Dorsolateral prefrontal cortex (tissue), 122 donors: ENCODE measurements at places on chromosomes 12 and 14. TPM values are rescaled to one million over a fixed set of nuclear protein-coding genes. Genes with fewer than 3 reads are reported as not detected.
A peak's percentile ranks its signal among the peaks of the same experiment; 100 is the strongest.

Gene EIF2B1
- total RNA-seq: 46.0 TPM

Gene GARIN6
- not detected for total RNA-seq

DNA sequence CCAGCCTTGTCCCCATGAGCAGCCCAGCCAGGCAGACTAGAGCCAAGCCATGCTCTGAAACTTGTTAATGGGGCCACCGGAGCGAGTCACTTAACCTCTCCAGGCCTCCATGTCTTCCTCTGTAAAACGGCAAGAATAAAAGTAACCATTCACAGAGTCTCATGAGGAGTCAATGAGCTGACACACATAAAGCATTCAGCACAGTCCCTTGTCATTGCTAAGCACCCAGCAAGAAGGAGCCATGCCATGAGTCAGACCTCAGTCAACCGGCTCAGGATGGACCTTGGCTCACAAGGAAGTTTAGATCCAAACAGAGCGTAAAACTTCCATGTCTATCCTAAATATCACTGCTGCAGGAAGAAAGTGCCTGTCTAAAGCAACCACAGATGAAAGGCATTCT is 10.6 kb downstream of the FICD start:
- no peak for DNase-seq

Gene CARMIL3
- total RNA-seq: 7.0 TPM

DNA sequence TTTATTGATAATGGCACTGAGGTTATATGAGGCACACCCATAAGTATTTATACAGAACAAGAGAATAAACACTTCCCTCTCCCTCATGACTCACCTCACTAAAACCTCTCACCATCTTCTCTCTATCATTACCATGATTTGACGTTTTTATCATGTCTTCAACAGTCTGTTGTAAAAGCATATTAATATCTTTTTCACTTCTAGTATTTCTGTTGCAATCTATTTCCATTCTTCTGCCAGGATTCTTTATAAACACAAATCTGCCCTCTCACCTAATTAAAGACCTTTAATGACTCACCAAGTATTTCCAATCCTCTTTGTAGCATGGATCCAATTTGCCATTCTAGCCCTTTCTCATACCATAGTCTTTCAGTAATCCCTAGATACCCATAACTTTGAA is 527.7 kb downstream of the SLC16A7 start:
- DNase-seq: no peak

Gene MYF5
- total RNA-seq: not detected

DNA sequence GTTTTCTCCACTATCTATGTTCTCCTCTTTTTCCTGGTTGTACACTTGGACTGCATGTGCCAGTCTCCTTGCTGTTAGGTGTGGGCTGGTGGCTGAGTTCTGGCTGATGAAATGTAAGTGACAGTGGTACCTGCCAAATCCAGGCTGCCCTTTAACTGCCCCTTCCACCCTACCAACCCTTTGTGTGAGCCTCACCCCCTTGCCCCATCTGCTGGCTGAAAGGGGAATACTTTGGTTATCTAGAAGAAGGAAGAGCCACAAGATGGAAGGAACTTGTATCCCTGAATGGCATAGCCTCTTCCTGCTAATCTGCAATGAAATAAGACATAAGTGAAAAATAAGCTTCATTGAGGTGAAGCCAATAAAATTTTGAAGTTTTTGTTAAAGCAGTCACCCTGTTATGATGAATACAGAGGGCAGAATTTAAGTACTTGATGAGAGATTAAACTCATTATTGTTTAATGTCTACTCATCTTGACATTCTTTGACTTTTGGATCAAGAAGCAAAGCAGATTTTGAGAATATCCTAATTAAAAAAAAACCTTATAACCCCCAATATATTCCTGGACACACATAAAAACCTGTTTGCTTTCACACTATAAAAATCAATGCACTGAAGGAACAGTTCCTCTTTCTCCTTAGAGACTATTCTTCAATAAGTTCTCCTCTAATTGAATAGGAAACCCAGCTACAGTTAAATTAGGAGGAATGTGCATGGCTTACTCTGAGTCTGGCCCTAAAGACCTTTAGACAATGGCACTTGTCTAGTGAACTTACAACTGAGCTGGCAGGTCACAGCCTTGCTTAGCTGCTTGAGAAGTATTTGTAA is 262.6 kb upstream of the BTG1 start:
- DNase-seq: no peak

DNA sequence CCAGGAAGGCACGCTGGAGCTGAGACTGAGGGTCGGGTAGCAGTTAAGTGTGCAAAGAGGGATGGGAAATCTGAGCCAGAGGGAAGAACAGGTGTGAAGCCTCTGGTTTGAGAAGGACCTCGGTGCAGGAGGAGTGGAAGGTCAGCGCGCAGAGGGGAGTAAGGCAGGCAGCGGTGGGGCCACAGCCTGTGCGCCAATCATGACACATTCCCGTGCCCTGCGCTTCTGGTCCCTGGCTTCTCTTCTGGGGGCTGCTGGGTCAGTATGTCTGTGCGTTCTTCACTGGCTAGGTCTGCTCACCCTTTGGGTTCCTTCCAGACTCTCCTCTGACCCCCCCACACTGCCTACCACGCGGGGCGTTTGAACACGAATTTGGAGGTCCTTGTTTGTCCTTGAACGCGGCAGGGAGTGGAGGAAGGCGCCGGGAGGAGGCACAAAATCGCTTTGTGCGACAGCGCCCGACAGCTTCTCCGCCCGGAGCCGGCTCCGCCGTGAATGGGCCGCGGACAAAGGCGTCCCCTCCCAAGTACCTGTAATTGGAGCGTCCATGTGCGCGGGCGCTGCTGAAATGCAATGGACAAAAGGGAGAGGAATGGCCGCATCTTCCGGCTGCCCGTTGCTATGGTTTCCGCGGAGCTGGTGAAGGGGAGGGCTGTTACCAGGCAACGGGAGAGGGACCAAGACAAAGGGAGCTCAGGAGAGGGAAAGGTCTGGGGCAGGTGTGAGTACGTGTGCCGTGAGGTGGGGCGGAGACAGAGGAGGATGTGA is 207.2 kb upstream of the SRRM4 start:
- peak; percentile 81 for DNase-seq

Gene AGAP2
- 245 TPM for total RNA-seq

Gene DEPDC4
- total RNA-seq: 3.7 TPM

Gene GPR84
- total RNA-seq: 0.44 TPM

DNA sequence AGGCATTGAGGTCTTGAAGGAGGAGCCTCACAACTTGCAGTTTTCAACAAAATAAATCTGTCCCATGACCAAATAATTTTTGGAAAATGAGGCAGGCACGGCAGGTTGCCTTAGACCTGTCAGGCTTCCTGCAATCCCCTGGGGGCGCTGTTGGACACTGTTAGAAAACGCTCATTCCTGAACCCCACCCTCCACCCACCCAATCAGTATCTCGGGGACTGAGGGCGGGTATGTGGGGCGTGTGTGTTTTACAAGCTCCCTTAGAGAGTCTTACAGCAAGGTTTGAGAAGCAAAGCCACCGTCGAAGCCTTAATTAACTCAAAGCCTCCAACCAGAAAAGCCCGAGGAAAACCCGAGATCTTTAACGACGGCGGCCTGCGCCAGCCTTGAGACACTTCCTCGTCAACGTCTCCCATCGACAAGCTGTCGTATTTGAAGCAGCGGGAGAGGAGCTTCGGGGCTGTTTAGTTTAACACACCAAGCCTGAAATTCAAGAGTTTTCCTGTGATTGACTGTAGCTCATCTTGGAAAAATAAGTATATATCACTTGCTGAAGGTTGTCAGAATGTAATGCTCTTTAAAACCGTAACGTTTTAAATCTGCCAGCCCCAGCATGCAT is 123.0 kb downstream of the GLT1D1 start:
- peak; percentile 56 for DNase-seq

Gene PLEKHG7
- not detected for total RNA-seq

- no peak for DNase-seq
These were observed 92.2 kb downstream of the CACNA1C start for GRCh38 chr12:2144951-2145350.

GRCh38 chr12:25280082-25280481 is 29.4 kb upstream of the KRAS start:
- no peak for DNase-seq

DNA sequence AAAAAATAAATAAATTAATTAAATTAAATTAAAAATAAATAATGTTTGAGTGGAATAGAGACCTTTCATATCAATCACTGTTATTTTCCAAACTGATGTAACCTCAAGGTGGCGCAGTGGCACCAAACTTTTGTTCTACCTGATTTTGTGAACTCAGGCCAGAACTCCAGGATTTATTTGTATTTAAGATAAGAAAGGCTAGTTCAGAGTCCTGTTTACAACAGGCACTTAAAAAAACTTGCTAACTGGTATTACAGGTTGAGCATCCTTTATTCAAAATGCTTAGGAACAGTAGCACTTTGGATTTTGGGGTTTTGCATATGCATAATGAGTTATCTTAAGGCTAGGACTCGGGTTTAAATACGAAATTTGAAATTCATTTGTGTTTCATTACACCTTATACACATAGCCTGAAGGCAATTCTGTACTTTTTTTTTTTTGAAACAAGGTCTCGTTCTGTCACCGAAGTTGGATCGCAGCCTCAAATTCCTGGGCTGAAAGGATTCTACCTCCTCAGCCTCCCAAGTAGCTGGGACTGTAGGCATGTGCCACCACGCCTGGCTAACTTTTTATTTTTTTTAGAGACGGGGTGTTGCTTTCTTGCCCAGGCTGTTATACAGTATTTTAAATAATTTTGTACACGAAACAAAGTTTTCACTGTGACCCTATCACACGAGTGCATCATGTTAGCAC is 32.4 kb downstream of the YY1 start:
- DNase-seq: no peak

- no peak for DNase-seq
These were observed 27.7 kb downstream of the FUT8 start for GRCh38 chr14:65440230-65440629.

DNA sequence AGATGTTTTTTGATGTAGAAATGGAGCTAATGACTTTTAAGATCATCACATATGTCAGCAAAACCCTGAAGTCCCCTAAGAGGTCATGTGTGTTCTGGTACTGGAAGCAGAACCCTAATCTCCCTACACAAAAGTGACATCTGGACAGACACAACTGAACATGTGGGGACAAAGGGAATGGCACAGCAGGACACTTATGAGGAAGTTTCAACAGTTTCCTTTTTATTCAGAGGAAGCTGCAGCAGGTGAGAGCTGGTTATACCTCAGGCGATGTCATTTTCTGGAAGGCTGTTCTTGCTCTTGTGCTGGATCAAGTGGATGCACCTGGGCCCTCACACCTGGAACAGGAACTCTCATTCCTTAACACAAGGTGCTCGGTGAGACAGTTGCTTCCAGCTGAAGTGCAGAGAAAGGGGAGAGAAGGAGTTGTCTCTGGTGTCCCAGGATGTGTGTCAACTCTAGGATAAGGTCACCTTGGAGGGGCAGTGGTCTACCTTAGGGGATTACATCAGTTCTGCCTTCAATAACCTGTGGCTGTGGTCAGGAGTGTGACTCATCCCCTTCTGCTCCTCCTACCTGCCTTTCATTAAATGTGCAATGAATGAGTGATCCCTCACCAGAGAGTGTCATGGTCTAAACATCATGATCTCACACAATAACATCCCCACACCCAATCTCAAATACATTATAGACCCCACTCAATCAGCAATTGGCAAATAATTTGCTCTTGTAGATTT is 463.4 kb downstream of the TMEM121 start:
- no peak for DNase-seq

DNA sequence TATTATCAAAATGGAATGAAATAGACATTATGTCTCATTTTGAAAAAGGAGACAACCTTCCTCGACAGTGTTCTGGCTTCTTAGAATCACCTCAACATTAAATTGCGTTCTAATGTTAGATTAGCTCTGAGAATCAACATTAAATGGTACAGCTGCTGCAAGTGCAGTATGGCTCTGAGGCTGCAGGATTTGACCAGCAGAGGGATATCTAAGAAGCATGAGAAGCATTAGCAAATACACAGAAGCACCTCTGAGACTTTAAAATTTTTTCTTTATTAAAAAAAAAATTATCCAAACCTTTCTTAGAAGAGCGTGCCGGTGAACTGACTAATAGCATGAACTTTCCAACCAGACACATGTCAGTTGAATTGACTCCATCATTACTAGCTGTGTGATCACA is 253.4 kb upstream of the LRIG3 start:
- DNase-seq: no peak

- no peak for DNase-seq
These were observed 36.0 kb upstream of the PPP4R3A start for GRCh38 chr14:91545946-91546716.

DNA sequence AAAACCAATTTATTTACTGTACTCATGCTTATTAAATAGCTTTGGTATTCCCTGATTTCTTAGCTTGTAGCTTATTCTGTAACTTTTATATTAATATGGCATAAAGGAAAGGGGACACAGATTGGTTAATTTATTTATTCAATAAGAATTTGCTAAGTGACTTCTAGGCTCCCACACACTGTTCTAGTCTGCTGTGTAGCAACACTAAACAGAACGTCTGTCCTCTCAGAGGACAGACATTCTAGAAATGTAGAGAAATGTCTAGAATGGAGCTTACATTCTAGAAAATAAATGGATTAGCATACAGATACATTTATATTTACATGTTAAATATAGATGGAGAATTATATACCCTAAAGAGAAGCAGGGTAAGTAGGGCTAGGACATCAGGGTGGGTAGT is 184.9 kb upstream of the ABCD2 start:
- no peak for DNase-seq

Gene CLEC4D
- not detected for total RNA-seq

DNA sequence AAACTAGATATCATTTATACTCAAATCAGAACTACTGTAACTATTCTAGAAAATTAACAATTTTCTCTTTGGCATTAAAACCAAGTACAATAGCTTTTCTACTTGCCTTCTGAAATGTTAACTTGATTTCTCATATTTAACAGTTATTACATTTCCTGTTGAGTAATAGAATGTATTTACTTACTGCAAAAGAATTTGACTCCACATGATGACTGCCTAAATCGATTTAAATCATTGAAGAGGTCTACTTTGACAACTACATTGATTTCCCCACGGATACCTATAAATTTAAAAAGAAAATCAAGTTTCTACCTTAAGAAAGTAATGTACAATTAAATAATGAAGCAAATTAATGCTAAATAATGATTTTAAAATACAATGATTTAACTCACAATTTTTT is 18.9 kb downstream of the C2CD5 start:
- no peak for DNase-seq

- no peak for DNase-seq
These were observed 40.1 kb upstream of the STRAP start for GRCh38 chr12:15842108-15842507.

- DNase-seq: no peak
These were observed 43.4 kb downstream of the RAD52 start for GRCh38 chr12:906062-906585.

Gene AQP6
- total RNA-seq: 0.79 TPM

DNA sequence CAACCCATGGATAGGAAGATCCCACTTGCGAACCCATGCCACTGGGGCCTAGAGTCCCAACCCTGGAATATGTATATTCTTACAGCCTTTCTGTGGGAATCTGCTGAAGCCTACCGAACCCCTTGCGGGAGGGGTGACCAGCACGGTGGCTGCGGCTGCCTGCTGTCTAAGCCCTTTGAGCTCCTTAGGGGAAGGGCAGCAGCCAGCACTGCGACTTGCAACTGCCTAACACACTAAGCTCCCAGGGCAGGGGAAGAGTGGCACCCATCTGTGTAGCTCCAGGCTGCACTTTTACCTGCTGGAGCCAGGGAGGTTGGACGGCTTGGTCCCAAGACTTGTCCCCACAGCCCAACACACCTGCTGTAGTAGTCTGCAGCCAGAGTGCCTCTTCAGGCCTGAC is 1968.7 kb upstream of the FLRT2 start:
- DNase-seq: no peak

GRCh38 chr14:86574778-86575129 is 1044.8 kb downstream of the FLRT2 start:
- no peak for DNase-seq

Gene RHNO1
- 15.3 TPM for total RNA-seq

- DNase-seq: no peak
These were observed 17.5 kb upstream of the LDHB start for GRCh38 chr12:21675096-21675495.
